ENCODE measurements at places on chromosomes 2 and 18. TPM values are rescaled to one million over a fixed set of nuclear protein-coding genes. Genes with fewer than 3 reads are reported as not detected.

- H3K27me3 ChIP-seq, result peaks cover 17% of the 10 kb centered on the region
- no peak overlapping the region for H3K4me3 ChIP-seq
- H3K36me3 ChIP-seq, result no peaks in the 10 kb centered on the region
- DNase-seq, result no peak
- H3K27ac ChIP-seq, result no peak overlapping the region
Measured at GRCh38 chr18:58980991-58981390, 116.3 kb downstream of the ZNF532 start.

GRCh38 chr2:168233726-168234406 lies 13.5 kb downstream of the STK39 start:
- H3K4me1 ChIP-seq, result peaks cover 11% of the 10 kb centered on the region
- no peak for DNase-seq
- peaks cover 29% of the 10 kb centered on the region for H3K36me3 ChIP-seq
- no peaks in the 10 kb centered on the region for H3K27me3 ChIP-seq
- H3K27ac ChIP-seq, result no peak overlapping the region
- H3K4me3 ChIP-seq, result no peak overlapping the region

GRCh38 chr18:44502790-44503189 lies 177.9 kb upstream of the SETBP1 start:
- H3K4me1 ChIP-seq, result peaks cover 19% of the 10 kb centered on the region
- peaks cover 6% of the 10 kb centered on the region for H3K36me3 ChIP-seq
- H3K4me3 ChIP-seq, result no peak overlapping the region
- no peak overlapping the region for H3K27ac ChIP-seq
- H3K27me3 ChIP-seq, result no peaks in the 10 kb centered on the region

GRCh38 chr2:62423235-62423634 lies 82.8 kb downstream of the TMEM17 start:
- no peak overlapping the region for H3K4me3 ChIP-seq
- H3K4me1 ChIP-seq, result no peaks in the 10 kb centered on the region
- H3K36me3 ChIP-seq, result peaks cover 3% of the 10 kb centered on the region
- no peak for DNase-seq

- H3K27me3 ChIP-seq, result no peaks in the 10 kb centered on the region
- H3K4me1 ChIP-seq, result peaks cover 1% of the 10 kb centered on the region
- H3K4me3 ChIP-seq, result no peak overlapping the region
- H3K27ac ChIP-seq, result no peak overlapping the region
Measured at GRCh38 chr2:212725180-212725579, 186.6 kb upstream of the ERBB4 start.

The SDC1 gene
- 0.42 TPM for total RNA-seq

The SFTPB gene
- total RNA-seq, result not detected

The DPP4 gene
- total RNA-seq, result 115 TPM

DNA sequence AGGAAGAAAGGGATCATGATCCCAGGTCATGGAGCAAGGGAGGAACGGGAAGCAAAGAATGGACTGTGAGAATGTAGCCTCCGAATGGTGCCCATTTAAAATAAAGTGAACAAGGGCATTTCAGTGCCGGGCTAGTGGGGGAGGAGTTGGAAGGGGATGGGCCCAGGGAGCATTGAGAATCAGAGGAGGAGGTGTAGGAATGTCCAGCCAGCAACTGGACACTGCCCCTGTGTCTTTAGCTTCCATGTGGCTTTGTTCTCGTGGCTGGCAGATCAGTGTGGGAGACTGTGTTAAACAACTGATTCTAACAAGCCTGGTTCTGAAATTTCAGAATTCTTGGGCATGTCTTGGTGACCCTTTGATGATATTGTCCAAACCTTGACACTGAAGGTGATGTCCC lies 1.4 kb upstream of the RNF103 start:
- H3K4me3 ChIP-seq, result no peak overlapping the region
- no peak overlapping the region for H3K27ac ChIP-seq
- H3K4me1 ChIP-seq, result peaks cover 19% of the 10 kb centered on the region
- DNase-seq, result no peak
- peaks cover 9% of the 10 kb centered on the region for H3K27me3 ChIP-seq

- H3K4me3 ChIP-seq, result no peak overlapping the region
- DNase-seq, result peak; percentile 34
- H3K27ac ChIP-seq, result no peak overlapping the region
Measured at GRCh38 chr2:96503637-96504243, 1.4 kb downstream of the NEURL3 start.

- no peak overlapping the region for H3K27ac ChIP-seq
- H3K36me3 ChIP-seq, result no peaks in the 10 kb centered on the region
- peaks cover 22% of the 10 kb centered on the region for H3K27me3 ChIP-seq
Measured at GRCh38 chr2:11128243-11128951, 26.9 kb upstream of the SLC66A3 start.

DNA sequence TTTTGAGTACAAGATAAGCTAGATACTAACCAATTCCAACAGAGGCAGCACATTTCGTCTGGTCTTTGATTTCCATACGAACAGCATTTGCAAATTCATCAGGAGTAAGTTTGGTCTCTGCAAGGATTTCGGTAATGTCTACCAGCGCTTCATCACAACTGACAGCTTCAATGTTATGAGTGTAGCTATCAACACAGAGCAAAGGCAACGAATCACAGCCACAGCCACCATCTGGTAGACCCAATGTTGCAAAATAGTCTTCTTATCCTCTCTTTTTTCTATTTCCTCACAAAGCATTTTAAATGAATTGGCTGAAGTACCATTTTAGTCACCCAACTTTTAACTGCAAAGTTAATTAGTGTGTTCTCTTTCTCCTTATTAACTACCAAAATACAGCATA lies 68.3 kb downstream of the REV1 start:
- no peaks in the 10 kb centered on the region for H3K4me1 ChIP-seq
- no peak for DNase-seq
- H3K27me3 ChIP-seq, result no peaks in the 10 kb centered on the region
- no peak overlapping the region for H3K27ac ChIP-seq

DNA sequence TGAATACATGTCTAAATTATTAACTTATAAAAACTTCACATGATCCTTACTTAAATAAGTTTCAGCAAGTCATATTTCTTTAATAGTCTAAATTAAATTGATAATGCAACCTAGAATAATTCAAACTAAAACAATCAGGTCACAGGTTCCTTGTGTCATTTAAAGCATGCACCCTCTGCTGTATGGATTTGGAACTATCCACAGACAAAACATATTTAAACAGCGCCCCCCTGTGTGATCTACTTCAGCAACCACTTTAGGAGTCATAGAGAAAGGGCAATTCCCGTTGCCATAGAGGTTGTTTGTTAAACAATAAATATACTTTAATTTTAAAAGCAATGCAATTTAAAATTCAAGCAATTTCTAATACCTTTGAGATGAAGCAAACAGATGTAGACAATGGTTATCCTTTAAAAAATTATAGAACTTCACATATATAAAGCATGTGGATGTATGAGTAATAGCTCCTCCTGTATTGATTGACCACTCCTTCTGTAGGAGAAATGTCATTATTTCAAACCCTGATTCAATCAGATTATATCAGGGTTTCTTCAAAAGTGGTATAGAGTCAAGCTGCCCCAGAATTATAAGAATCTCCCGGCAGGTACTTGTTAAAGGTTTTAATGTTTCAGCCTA lies 21.2 kb downstream of the GRB14 start:
- DNase-seq, result no peak
- H3K36me3 ChIP-seq, result no peaks in the 10 kb centered on the region
- H3K27ac ChIP-seq, result no peak overlapping the region
- H3K27me3 ChIP-seq, result no peaks in the 10 kb centered on the region

DNA sequence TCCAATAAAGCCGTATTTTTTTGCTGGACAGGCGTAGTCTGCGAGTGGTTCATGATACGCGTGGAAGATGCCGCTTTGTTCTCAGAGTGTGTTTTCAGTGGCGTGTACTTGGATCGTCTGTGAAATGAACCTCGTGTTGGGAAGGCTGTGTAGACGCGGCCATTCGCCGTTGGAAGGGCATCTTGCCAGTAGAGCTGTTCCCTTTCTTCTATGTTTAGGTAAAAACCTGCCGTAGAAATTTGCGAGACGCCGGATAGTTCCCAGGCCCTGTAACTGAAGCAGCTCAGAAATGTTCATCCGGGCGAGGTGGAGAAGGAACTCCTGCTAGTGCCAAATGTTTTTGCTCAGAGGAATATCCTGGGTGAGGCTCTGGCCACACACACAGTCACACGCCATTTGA lies 133.6 kb downstream of the NFATC1 start:
- DNase-seq, result no peak
- H3K4me3 ChIP-seq, result no peak overlapping the region
- H3K27me3 ChIP-seq, result peaks cover 3% of the 10 kb centered on the region
- H3K36me3 ChIP-seq, result peaks cover 2% of the 10 kb centered on the region
- H3K27ac ChIP-seq, result no peak overlapping the region
- H3K4me1 ChIP-seq, result peaks cover 8% of the 10 kb centered on the region

DNA sequence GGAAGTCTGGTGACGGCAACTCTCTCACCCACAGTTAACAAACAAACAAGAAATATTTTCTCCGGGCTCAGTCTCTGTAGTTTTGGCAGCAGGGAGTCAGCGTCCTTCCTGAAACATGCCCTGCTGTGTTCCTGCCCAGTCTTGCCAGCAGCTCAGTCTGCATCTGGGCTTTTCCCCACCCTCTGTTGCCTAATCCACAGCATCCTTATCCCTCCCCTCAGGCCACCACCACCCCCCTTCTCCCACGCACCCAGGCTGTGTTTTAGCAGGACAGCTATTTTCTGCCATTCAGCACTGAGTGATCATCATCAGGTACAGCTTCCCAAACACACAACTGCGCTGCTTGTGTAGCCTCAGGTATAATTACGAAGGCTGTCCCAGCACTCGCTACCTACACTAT lies 168.2 kb downstream of the DPP10 start:
- H3K27ac ChIP-seq, result no peak overlapping the region
- no peak for DNase-seq
- H3K4me3 ChIP-seq, result no peak overlapping the region
- no peaks in the 10 kb centered on the region for H3K4me1 ChIP-seq

DNA sequence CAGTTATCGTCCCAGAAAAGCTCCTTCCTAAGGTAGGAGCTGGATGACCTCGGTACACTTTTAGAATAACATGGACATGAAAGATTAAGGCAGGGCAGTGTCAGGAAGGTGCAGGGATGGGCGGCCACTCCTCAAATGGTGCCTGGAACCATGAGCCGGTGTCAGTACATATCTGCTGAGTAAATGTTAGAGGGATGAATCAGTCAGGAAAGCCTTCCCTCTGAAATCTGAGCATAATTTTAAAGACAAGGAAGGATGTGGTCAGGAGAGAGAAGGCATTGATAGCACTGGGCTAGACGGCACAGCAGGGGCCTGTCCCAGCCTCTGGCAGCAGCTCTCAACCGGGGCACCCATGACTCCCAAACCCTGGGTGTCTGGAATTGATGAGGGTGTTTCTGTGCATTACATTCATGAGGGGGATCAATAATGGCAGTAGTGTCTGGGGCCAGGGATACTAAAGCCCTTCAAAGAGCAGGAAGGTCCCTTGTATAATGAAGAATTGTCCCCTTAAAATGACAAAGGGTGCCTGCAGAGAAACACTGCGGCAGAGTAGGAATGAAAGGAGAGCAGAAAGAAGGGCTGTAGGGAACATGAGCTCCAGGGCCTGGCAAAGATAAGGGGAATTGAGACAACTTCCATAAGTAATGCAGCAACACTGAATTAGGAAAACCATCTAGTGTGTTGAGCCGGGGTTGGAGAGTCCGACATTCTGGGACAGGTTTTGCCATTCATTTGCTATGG lies 162.3 kb upstream of the REV1 start:
- H3K4me3 ChIP-seq, result no peak overlapping the region
- H3K27me3 ChIP-seq, result peaks cover 5% of the 10 kb centered on the region
- no peaks in the 10 kb centered on the region for H3K4me1 ChIP-seq

The ZNF24 gene
- total RNA-seq, result 51.7 TPM

- H3K4me1 ChIP-seq, result no peaks in the 10 kb centered on the region
- H3K4me3 ChIP-seq, result no peak overlapping the region
- DNase-seq, result no peak
Measured at GRCh38 chr2:212770240-212770639, 231.6 kb upstream of the ERBB4 start.

The BCL11A gene
- not detected for total RNA-seq

- H3K4me3 ChIP-seq, result no peak overlapping the region
- peaks cover 24% of the 10 kb centered on the region for H3K4me1 ChIP-seq
- DNase-seq, result no peak
- H3K27me3 ChIP-seq, result no peaks in the 10 kb centered on the region
- H3K36me3 ChIP-seq, result peaks cover 22% of the 10 kb centered on the region
Measured at GRCh38 chr2:46555011-46555410, 75.6 kb downstream of the TMEM247 start.

GRCh38 chr2:118312969-118313756 lies 224.9 kb downstream of the INSIG2 start:
- H3K27ac ChIP-seq, result no peak overlapping the region
- H3K4me3 ChIP-seq, result no peak overlapping the region
- H3K27me3 ChIP-seq, result peaks cover 22% of the 10 kb centered on the region
- DNase-seq, result no peak
- H3K4me1 ChIP-seq, result peaks cover 5% of the 10 kb centered on the region

- no peaks in the 10 kb centered on the region for H3K4me1 ChIP-seq
- no peak overlapping the region for H3K27ac ChIP-seq
- H3K4me3 ChIP-seq, result no peak overlapping the region
Measured at GRCh38 chr2:67631483-67631882, 234.3 kb downstream of the ETAA1 start.

The KCNS3 gene
- not detected for total RNA-seq

Measured in activated CD8-positive, alpha-beta memory T cell treated with anti-CD3 and anti-CD28 coated beads, Interleukin-2, amount 10 ng/mL, durations not matched to agents 7 days and 5 days (primary cell).